Stimulated activated CD4-positive, alpha-beta T cell treated with anti-CD3 and anti-CD28 coated beads, TNF-alpha, amount 100 ng/mL, for 4 hours (primary cell): ENCODE measurements at places on chromosomes 5 and 9.

DNA sequence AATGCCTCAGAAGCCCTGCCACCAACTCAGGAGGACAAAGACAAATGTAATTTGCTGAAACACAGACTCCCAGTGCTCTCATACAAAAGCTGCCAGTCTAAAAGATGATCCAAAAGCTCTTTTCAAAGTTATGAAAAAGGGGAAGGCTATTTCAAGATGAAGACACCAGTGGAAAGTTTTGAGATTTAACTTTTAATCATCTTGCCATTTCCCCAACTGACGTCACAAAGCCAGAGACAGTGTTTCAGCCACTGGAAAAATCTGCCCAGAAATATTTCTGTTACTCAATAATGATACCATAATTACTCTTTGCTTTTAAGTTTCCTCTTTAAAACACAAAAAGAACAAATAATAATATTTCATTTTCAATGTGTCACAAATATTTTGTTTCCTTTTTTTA lies 20.9 kb downstream of the ENG start:
- no peak for DNase-seq

DNA sequence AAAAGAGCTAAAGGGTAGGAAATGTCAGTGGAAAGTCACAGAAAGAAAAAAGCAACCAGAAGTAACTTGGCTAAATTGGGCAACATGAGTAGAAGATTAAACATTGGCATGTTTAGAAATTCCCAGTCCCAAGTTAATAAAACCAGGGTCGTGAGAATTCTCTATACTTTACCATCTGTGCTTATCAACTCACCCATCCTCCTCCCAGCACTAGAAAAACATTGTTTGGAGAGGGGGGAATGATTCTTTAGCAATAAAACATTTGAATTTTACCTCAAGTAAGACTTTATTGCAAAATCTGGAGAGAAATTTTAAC lies 79.6 kb downstream of the PRKACG start:
- no peak for DNase-seq

DNA sequence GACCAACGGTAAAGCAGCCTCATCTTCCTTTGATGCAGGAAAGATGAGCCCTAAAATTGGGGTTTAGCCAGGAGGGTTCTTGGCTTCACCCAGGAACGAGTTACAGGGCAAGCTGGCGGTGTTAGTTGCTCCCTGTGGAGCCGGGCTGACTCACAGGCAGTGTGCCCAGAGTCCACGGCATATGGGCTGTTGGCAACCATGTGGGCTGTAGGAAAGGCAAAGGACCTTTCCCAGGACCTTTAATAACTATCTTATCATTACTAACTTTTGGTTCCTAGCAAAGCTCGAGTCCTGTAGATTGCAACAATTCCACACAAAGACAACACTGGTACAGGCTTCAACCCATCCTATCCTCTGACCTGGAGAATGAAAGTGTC lies 29.8 kb upstream of the CLPTM1L start:
- DNase-seq = no peak

- no peak for DNase-seq
Observed at GRCh38 chr9:4812858-4813257, 20.1 kb downstream of the RCL1 start.

DNA sequence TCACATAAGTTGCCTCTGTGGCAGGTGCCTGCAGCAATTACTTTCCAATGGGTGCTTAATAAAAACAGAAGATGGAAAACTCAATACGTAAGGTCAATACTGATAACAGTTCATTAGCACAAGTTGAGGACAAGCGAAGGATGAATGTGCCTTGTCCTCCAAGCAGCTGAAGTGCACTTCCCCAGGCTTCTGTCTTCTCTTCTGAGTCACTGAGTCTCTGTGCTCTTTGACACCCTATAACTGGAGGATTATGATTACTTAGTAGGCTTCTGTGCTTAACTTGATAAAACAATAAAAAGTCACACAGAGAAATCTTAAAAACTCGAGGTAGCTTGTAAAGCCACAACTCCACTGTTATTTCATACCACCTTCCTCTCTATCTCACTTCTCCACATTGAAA lies 216.6 kb upstream of the ADCY2 start:
- no peak for DNase-seq

- DNase-seq = no peak
Observed at GRCh38 chr5:98483301-98483685, 290.2 kb upstream of the RGMB start.

GRCh38 chr5:174777583-174777982 lies 53.2 kb downstream of the MSX2 start:
- DNase-seq = no peak

- DNase-seq = no peak
Observed at GRCh38 chr5:54883374-54884194, 101.8 kb downstream of the ESM1 start.

DNA sequence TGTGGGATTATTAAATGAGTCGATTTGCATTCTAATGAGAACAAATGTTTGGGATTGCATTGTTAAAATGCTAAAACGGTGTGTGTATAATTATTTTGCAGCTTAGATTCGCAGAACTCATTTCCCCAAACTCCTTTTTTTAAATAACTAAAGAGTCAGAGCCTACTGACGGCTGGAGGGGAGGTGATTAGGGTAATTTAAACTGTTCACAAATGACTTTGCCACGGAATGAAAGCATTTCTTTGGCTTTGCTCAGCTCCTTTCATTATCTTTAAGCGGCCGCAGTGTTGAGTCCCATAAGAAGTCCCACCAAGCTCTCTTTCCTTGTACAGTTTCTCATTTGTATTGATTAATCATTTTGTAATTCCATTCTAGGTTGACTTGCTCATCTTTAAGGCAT lies 1632.8 kb downstream of the MAT2B start:
- no peak for DNase-seq

DNA sequence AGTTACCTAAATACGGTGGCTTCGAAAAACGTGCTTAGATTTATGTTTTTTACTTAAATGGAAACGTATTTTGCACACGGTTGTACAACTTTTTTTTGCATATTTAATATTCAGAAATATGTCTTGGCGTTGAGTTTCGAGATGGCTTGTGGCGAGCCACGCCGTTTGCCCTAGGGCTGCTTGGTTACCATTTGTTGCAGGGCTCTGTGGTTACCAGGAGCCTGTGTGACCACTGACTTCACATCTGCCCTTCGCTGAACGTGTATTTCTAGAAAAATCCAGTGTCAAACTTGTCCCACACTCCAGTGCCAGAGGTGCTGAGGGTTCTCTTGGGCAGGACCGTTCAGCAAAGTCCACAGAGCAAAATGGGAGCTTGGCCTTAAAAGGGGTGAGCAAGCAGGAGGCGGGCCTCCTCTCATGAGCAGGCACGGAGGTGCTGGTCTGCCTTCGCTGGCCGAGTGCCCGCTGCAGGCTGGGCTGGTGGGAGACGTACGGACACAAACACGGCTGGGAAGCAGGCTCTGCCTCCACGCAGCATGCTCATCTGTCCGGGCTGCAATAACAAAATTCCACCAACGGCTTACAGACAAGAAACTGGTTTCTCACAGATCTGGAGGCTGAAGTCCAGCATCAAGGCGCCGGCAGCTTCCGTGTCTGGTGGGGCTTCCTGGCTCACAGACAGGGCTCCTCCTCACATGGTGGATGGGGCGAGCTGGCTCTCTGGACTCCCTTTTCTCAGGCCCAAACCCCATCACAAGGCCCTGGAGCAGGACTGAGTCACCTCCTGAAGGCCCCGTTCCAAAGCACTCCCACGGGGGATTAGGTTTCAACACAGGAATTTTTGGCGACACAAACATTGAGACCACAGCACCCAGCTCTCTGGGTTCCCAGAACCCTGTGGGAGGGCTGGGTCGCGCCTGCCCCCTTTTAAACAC lies 5.4 kb downstream of the MRPL36 start:
- no peak for DNase-seq

DNA sequence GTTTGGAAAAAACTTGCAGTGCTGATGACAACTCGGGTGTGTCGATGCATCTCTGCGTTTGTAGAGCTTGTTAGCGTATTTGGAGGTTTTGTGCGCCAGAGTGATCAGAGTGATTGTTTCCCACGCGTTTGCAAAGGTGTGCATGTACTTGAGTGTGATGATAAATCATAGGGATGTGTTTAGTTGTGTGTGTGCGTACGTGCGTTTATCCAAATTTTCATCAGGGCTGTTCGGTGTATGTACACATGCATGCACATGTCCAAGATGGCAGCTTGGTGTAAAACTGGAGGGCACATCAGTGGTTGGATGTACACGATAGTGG lies 248 bp upstream of the C1QTNF2 start:
- no peak for DNase-seq

DNA sequence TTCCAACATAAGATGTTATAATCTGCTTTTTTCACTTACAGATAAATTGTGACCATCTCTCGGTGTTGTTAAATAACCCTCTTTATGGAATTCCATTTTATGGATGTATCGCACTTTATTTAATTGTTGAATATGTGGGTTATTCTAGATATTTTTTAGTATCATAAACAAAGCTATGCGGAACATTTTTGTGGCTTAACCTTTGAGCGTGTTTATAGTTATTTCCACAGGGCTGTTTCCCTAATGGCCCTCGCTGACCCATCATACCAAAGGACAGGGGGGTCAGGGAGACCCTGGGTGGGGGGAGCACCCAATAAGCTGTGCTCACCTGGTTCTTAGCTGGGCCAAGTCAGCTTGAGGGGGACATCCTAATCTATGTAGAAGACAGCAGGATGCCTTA lies 65.3 kb downstream of the NDST1 start:
- DNase-seq = no peak

DNA sequence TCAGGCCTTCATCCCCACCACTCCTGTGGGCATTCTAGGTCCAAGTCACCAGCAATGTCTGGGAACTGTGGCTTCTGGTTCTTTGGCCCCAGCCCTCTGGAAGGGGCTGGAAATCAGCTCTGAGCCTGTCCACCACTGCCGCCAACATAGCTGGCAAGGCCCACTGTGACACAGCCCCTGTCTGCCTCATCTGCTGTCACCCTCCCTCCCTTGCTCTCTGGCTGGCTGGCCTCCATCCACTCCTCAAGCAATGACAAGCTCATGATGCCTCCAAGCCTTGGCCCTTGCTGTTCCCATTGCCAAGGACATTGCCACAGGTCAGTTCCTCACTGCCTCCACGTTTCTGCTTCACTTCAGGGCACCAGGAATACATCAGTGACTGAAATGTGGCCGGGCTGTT lies 93.7 kb downstream of the LHX2 start:
- DNase-seq = no peak

GRCh38 chr5:67338421-67338820 lies 141.8 kb upstream of the CD180 start:
- no peak for DNase-seq

DNA sequence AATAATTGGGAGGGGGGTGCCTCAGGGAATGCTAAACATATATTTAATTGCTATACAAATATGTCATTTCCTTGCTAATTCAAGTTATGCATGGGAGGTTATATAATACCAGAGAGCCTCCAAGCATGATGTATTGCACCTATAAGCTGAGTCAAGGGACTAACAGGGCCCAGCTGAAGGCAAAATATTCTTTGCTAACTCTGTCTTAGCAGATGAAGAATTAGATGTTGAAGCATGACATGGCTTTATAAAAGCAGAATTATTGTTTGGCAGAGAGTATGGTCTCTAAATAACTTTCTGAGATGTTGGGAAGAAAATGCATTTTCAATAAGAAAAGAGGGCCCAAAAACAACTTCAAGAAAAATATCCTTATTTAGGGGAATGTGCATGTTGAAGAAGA lies 60.4 kb downstream of the SGCD start:
- DNase-seq = no peak

GRCh38 chr9:75826314-75826713 lies 64.2 kb upstream of the PCSK5 start:
- DNase-seq = no peak

- no peak for DNase-seq
Observed at GRCh38 chr5:6125781-6126180, 252.6 kb downstream of the MED10 start.

DNA sequence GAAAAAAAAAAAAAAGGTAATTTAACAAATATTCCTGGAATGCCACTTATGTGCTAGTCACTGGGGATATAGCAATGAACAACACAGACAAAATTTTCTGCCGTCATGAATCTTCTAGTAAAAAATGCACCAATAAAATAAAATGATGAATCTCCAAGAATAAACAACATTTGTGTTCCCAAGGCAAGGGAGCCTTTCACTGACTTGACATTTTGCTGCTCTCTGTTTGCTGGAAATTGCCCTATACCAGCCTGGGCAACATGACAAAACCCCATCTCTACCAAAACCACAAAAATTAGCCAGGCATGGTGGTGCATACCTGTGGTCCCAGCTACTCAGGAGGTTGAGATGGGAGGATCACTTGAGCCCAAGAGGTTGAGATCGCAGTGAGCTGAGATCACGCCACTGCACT lies 64.5 kb upstream of the ERBIN start:
- DNase-seq = no peak

DNA sequence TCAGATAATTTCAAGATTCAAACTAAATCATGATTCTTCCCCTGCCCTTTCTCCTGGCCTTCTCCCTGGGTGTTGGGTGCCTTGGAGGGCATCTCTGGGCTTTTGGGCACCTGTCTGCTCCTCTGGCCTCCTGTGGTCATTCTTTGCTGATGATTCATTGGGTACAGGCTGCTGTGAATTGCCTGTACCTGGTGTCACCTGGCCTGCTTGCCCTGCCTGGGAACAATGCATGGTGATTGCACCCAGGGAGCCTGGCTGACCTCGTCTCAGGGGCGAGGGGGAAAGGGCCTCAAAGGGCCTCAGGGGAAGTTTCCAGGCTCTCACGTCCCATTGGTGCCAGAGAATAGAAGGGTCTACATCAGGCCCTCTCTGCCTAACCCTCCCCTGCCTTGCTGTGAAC lies 20.1 kb upstream of the CKMT2 start:
- no peak for DNase-seq

DNA sequence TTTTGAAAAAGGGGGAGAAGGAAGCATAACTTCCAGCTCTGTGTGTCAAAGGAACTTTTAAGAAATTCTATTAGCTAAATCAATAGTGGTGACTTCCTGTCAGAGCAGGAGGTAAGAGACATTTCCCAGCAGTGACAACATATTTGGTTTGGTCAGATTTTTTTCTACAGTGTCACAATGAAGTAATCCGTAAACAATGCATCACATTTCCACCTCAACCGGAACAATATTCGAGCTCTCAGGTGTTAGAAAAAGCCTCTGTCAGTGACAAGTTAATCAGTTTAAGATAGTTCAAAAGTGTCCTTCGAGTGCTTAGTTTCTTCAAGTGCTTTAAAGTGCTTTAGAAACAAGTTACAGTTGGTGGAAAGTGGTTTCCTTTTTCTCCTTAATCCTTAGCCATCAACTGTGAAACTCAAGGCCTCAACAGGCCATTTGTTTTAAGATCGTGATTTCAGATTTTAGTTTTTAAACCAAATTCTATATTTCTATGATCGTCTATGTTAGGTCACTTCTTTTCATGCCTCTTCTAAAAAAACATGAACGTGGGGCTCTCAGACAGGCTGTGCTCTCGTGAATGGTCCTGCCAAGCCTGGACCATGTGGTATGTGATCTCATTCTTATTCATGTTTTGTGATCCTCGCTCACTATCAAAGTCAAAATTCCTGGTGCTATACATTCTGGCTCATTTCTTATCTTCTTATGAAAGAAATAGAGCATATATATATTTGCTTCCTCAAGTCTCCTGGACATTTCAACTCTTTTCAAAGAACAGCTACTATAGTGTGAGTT lies 181.9 kb upstream of the HMHB1 start:
- no peak for DNase-seq
